T-helper 1 cell (primary cell): ENCODE measurements at places on chromosomes 1 and 21.

DNA sequence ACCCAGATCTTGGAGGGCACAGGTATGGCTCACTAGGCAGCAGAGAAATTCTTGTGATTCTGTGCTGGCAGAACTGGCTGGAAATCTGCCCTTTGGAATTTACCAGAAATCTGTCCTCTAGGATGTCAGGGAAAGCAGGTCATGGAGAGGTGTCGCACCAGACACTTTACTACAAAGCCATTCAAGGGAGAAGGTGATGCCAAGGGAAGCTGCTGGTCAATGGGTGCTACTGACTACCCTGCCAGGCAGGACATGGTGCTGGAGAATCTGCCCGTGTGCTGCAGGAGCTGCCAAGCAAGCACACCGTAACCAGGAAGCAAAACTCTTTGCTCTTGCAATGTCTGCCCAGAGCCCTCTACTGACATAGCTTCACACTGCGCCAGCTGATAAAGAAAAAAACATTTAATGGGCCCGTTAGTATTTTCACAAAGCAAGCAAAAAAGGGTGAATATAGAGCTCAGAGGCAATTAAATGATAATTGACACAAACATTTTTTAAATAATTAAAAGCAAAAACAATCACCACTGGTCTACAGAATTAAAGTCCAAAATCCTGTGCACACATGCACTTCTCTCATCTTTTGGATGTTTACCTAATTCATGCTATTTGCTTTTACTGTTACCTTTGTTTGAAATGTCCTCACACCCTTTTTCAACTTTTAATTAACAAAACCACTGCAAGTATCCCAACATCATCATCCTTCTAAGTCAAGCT, 7.2 kb upstream of the FBXO28 start:
- DNase-seq: no peak

DNA sequence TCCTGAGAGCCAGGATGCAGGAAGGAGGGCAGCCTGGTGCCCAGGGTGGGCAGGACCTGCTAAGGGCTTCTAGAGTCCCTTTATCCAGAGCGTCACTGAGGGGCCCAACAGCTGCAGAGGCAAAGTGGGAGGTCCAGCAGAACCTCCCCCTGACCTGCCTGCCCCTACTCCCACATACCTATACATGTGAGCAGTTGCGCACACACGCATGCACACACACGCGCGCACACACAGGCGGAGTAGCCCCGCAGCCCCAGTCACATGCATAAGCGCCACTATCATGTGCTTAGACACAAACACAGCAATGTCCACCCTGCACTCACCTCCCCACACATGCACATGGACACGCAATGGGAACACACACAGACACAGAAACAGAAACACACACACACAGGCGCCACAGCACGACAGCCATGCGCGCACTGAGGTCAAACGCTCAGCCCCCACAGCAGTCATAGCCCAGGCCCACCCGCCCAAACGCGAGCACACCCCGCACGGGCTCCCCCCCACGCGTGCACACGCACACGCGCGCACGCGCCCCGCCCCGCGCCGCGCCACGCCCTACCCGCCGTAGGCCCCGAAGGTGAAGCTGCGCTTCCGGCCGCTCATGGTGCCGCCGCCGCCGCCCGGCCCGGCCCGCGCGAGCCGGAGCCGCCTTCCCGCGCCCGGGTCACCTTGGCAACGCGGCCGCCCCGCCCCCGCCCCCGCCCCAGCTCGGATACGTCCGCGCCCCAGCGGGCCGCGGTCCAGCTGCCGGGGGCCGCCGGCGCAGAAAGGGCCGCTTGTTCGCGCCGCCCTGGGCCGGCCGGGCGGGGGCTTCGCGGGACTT, 17.7 kb downstream of the RAP1GAP start:
- no peak for DNase-seq

DNA sequence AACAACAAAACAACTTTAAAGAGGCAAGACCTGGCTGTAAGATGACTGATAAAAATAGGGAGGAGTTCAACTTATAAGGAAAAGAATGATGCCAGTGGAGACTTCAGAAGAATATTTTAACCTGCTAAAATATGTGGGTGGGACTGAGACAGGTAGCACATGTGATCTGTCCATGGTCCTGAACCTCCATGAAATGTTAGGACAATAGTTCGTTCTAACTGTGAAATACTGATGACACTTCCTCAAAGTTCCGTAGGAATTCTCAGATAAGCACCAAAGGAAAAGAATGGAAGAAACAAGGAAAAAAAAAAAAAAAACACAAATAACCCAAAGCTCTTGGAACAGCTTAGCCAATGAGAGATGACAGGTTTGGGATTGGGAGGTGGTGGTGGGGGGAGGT, 44.7 kb downstream of the CDC42BPA start:
- DNase-seq: no peak

- DNase-seq: no peak
Measured at GRCh38 chr21:27423038-27423437, 456.1 kb upstream of the ADAMTS5 start.

DNA sequence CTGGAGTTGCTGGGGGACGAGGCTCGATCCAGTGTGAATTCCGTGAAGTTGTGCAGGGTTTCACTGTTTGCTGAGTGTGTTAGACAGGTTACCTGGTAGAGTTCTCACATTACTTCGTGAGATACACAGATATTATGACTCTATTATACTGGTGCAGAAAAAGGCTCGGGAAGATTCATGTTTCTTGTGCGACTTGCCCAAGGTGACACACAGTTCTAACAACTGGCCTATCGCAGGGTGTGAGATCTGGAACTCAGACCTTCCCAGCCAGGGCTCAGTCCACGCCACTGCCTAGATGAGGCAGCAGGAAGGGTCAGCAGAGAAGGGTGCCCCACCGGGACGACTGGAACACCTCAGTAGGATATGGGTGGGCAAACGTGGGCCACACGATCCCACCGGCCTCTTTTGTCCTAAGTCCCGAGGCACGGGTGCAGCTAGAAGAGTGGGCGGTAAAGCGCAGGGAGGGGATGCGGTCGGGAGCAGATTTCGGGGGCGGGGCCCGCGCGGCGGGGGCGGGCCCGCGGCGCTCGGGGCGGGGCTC, 296 bp upstream of the RNPEP start:
- peak; percentile 33 for DNase-seq

DNA sequence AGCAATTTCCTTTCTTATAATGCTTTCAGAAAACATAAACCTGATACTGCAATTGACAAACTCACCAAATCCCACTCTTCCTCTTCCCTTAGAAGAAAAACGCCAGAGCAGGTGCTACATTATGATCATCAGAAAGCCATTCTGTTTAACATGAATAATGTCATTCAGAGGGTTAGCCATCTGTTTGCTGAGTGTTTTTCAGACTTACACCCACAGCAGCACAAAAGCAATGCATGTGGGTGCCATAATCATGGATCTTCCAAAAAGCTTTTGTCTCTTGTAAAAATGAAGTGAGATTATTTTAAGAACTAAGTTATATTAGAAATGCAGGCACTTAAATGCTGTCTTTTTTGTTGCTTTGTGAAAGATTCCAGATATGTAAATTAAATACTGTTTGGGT, 204.6 kb upstream of the TMPRSS15 start:
- DNase-seq: no peak

DNA sequence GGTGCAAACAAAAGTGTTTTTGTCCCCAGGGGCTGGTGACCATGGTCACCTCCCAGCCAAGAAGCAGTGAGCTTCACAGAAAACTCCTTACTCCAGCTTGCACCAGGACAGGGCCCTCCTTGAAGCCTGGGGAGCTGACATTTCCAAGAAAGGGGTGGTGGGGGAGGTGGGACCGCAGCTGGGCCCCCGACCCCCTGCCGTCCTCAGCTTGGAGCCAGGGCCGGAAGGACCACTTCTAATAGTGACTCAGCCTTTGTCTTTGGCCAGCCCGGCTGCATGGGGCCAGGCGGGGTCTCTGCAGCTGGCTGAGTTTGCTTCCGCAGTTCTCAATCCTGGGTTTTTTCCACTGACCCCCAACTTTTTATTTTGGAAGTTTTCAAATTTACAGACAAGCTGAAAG, 136.5 kb upstream of the POU3F1 start:
- no peak for DNase-seq

- DNase-seq: no peak
Measured at GRCh38 chr1:98690576-98690975, 29.1 kb downstream of the SNX7 start.

DNA sequence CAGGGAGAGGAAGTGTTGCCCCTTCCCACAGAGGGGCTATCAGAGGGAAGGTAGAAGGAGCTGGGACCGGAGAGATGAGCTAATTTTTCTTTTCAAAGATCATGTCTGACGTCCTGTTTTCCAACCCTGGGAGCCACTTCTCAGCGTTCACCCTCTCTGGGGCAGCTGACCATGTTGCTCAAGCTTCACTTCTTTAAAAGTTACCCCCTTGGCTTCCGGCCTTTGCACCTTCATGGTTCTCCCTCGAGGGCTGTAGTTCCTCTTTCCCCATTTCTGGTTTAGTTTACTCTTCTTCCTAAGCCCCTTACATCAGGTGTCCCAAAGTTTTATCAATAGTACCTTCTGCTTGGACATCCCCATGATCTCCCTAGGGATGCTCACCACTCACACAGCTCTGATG, 23.8 kb upstream of the CSF1 start:
- no peak for DNase-seq

GRCh38 chr1:71533950-71534349, 453.1 kb upstream of the ZRANB2 start:
- no peak for DNase-seq

- no peak for DNase-seq
Measured at GRCh38 chr1:5386371-5386770, 605.9 kb downstream of the NPHP4 start.

GRCh38 chr1:12760256-12760795, 13.2 kb upstream of the PRAMEF12 start:
- no peak for DNase-seq

GRCh38 chr1:11728126-11728806, 7.7 kb upstream of the AGTRAP start:
- DNase-seq: no peak

DNA sequence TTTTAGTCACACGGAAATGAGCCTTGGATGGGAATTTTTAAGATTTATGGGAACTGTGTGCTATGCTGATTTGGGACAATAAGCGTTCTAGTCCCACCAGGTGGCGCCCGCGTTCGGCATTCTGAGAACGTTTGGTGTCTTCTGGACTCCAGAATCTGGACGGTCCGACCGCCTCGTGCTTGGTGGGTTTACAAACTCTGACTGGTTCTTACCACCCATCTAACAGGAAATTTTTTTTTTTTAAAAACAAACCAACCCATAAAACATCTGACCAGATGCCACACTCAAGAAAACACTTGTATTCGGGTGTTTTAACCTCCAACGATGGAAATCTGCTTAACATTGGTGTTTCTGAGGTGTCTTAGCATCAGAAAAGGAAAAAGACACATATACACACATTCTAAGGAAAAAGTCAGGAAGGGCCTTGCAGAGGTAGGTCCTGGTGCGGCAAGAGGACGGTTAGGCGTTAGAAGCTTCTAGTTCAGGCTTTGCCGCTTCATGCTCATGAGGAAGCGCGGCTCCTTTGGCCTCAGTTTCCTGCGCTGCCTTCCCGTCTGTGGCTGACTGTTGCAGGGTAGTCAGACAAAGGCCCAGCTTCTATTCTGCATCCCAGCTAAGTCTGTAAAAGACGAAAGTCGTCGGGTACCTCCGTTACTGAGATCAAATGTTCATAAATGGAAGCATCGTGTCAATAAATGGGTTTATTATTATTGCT, 814 bp upstream of the DYRK3 start:
- peak; percentile 68 for DNase-seq

DNA sequence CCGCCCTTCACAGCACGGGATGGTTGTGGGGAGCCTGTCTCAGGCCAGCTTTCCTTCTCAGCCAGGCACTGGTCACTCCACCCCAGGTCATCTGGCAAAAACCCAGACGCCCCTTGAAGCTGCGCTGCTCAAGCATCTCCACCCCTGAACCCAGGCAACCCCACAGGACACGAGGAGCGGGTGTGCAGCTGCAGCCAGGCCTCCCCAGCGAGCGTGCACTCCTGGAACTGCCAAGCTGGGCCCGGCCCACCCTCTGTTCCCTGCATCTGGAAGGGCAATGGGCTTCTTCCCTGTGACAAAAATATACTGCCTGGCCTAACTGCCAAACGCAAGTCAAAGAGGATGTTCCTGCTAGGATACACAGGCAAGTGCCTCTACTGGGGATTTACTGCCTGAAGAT, 39.7 kb downstream of the SLC66A1 start:
- DNase-seq: no peak

DNA sequence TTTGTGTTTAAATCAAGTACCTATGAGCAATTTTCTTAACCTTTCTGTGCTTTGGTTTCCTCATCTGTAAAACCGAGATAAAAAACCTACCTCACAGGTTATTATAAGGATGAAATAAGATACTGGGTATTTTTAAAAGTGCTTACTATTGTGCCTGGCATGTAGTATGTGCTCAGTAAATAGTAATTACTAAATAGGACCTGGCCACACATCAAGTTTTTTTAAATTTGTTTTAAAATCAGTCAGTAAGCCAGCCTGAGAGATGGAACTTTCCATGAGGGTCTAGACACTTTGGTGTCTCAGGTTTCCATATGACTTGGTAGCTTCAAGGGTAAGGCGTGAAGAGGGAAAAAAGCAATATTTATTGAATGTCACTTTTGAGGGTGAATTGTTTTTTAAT, 7.0 kb upstream of the ATF3 start:
- no peak for DNase-seq

GRCh38 chr1:9822897-9823692, 670 bp downstream of the CLSTN1 start:
- DNase-seq: peak; percentile 27

GRCh38 chr21:36113647-36114428, 21.0 kb upstream of the CBR3 start:
- peak; percentile 53 for DNase-seq

- DNase-seq: no peak
Measured at GRCh38 chr1:37403166-37403565, 71.2 kb upstream of the ZC3H12A start.

GRCh38 chr1:98203466-98203865, 282.6 kb upstream of the DPYD start:
- no peak for DNase-seq

GRCh38 chr1:161738627-161739287, 10.8 kb upstream of the DUSP12 start:
- DNase-seq: peak; percentile 67

DNA sequence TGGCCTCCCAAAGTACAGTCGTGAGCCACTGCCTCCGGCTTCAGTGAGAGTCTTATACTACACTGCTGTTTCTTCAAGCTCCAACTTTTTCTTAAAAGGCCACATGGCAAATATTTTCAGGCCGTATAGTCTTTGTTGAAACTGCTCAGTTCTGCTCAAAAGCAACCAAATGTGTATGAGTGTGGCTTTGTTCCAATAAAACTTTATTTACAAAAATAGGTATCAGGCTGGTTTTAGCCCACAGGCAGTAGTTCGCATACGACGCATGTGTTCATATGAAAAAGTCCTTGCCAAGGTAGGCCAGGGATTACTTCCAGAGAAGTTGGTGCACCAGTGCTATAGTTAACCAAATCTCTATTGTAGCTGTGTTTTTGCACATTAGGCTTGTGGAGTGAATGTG, 6.2 kb downstream of the PLEKHM2 start:
- no peak for DNase-seq

- DNase-seq: no peak
Measured at GRCh38 chr1:154176337-154176736, 15.6 kb downstream of the TPM3 start.
